RPMI7951 (cell line): ENCODE measurements at places on chromosomes 3 and 15. TPM values are rescaled to one million over a fixed set of nuclear protein-coding genes. Genes with fewer than 3 reads are reported as not detected.

BTLA gene
- 0.10 TPM in 1 of 2 replicates, not detected in the other for total RNA-seq

KBTBD13 gene
- not detected in 2 replicates for total RNA-seq

GRCh38 chr3:81929697-81930096 lies 168.3 kb upstream of the GBE1 start:
- DNase-seq: no peak

- no peak for DNase-seq
Measured at GRCh38 chr3:97817965-97818364, 3.8 kb upstream of the CRYBG3 start.

DNA sequence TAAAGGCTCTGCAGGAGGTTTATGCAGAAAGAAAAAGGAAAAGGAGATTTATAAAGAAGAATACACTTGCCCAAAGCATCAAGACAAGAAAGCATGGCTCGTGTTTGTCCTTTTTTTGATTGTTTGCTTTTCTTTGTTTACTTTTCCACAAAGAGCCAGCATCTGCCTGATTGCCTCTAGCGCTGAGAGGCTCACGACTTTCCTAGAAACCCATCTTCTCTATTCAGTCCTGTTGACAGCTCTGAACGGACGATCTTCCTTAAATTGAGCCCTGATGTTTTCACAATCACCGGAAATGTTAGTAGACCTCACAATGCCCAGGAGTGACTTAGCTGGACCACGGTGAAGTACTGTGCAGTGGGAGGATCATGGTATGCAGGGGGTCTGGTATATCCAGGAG lies 12.4 kb downstream of the GP5 start:
- DNase-seq: no peak

DNA sequence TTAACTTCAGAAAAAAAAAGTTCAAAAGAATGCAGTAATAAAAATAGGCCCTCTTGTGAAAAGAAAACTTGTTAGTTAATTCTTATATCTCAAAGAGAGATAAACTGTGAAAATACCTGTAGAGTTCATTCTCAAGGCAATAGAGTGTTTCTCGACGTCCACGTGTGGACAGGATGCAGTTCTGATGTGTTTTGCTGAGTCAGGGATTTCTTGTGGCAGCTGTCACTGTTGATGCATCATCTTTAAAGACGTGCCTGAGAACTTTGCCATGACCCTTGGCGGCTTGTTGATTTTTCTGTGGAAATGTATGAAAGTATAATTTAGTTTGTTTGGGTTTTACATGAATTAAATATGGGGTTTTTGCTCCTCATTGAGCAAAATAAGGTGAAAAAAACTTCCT lies 702.2 kb downstream of the NLGN1 start:
- DNase-seq: peak; percentile 3

DUOXA2 gene
- total RNA-seq: not detected in 2 replicates

TTLL13 gene
- total RNA-seq: not detected in 2 replicates

GRCh38 chr3:100634493-100635272 lies 25.3 kb downstream of the ADGRG7 start:
- DNase-seq: peak; percentile 79

GRCh38 chr3:59408047-59408624 lies 358.3 kb upstream of the CFAP20DC start:
- no peak for DNase-seq

DNA sequence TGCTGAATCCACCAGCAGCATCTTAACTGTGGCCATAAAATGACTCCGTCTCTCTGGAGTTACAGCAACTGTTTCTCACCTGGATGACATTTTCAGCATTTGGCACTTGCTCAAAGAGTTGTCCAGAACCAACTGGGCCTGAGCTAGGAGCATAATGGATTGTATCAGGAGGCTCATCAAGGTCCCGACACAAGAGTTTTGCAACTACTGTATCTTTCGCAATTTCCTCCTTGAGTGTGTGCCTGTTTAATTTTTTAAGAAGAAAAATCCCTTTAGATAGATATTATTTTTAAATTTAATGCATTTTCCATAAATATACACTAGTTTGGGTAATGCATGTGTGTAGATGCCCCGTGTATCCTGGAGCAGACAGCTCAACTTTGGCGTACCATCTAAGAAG lies 44.3 kb upstream of the C3orf49 start:
- no peak for DNase-seq

DNA sequence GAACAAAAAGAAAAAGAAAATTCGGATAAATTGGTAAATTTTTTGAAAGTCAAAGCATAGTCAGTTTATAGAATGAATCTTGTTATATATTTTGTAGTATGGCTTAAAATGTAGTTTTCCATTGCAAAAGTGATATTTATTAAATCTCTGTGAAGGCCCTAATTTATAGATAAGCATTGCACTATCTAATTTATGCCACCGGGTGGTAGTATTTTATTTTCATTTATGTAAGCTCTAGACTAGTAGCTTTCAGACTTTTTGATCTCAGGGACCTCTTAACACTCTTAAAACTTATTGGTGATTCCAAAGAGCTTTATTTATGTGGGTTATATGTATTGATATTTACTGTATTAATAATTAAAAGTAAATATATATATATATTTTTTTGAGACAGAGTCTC lies 133.9 kb upstream of the LRRFIP2 start:
- peak; percentile 25 for DNase-seq

- DNase-seq: peak; percentile 55
Measured at GRCh38 chr3:151856118-151856517, 17.3 kb upstream of the SUCNR1 start.

DNA sequence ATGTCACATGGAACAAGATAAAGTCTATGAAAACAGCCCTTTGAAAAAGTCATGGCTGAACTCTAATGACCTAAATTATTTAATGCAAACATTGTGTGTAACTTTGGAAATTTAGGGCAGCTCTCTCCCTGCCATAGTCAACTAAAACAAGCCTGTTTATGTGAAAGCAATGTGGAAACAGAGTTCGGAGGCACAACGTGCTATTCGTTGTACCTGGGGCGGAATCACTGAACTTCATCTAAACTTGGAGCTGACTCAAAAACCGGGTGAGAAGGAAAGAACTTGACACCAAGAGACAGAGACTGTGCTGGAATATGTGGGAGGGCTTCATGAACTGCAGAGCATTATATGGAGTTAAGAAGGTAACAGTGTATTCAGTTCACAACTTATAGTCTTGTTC lies 764.9 kb upstream of the GOLIM4 start:
- DNase-seq: no peak

GRCh38 chr3:19967812-19968211 lies 20.9 kb downstream of the RAB5A start:
- no peak for DNase-seq

DNA sequence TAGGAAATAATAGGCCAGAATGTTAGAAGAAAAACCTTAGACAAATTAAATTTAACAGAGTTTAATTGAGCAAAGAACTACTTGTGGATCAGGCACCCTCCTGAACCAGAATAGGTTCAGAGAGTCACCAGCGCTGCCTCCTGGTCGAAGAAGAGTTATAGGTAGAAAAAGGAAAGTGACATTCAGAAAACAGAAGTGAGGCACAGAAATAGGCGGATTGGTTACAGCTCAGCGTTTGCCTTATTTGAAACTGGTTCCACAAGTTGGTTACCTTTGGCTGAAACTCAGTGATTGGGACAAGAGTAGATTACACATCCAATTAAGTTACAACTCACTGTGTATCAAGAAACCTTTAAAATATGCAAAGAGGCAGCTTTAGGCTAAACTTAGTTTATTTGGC lies 4.4 kb downstream of the AADAC start:
- DNase-seq: no peak

- DNase-seq: no peak
Measured at GRCh38 chr3:73827725-73828211, 203.0 kb upstream of the PDZRN3 start.

CSPG5 gene
- total RNA-seq: 0.48 and 1.9 TPM in 2 replicates

- no peak for DNase-seq
Measured at GRCh38 chr3:177375316-177375715, 178.0 kb upstream of the TBL1XR1 start.

ITGB5 gene
- 287 and 363 TPM in 2 replicates for total RNA-seq

IMPG2 gene
- total RNA-seq: under 0.01 TPM in 2 replicates

GRCh38 chr3:84925571-84925970 lies 33.2 kb upstream of the CADM2 start:
- DNase-seq: no peak

BSN gene
- total RNA-seq: under 0.01 and 0.10 TPM in 2 replicates

SENP8 gene
- 2.6 and 3.3 TPM in 2 replicates for total RNA-seq

DNA sequence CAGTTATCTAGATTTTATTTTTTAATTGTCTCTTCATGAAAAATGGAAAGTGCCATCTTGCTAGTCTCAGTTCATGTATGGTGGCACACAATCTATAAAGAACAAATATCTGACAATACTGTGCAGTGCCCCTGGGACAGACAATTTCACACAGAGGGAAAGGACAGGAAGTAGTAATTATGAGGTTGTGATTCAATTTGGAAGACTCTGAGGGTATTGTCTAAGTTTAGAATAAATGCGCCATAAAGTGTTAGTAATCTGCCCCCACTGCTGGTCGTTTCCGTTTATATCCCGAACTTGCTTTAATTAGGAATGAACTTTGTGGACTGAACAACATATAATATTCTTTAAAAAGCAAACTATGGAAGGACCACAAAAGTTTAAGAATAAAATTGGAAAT lies 196.4 kb upstream of the SLC24A5 start:
- DNase-seq: no peak

NRG4 gene
- not detected in 2 replicates for total RNA-seq

DNA sequence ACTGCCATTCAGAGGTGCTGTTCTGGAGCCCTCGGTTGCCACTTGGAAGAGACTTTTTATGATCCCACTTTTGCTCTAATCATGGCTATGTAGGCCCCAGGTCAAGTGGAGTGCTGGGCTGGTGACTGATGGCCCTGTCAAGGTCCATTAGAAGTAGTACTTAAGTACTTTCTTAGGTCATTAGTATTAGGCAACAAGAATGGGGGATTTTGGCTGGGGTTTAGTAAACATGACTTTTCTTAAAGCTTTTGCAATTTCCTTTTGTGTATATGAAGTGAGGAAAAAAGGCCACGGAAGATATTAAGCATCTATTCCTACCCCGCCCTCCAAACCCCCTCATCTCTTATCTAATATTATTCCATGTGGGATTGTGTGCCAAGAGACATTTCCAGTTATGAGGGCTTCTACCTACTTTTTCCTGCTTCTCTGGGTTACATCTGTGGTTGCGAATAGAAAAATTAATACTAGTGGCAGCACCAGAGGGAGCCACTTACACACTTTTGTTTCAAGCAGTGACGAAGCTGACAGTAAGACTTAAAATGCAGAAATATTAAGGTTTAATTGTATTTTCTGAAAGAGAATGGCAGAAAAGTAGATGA lies 13.9 kb downstream of the NLGN1 start:
- DNase-seq: no peak

DNA sequence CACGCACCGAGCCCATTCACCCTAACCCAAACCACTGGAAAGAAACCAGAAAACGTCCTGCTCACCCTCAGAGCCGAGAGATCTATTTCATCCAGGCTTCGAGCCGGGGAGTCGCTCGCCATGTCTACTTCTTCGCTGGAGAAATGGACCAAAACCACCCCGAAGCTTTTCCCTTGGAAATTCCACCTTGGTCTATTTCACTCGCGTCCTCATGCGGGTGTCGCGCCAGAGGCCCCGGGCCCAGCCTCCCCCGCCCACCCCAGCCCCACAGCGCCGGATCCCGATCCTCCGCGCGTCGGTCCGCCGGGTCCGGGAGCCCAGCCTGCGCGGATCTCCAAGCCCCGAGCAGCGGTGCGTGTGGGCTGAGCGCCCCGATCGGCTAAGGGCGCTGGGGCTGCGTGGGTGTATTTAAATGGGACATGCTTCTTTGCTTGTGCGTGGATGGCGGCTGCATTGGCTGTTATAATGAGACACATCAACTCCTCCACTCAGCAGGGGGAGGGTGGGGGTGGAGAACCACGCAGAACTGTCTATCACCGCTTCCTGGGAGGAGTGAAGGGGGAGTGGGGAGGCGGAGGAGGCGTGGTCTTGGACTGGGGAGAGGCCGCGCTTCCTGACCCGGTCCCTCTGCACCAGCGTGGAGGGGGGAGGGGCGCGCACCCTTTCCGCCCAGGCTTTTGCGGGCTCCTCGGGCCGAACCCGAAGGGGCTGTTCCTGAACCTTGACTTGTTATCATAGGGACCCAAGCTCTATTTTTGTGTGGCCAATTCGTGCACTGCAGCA lies at the start of gene TNIK:
Gene TNIK (minus strand): TSS at position 464 of the 783 bp plus-strand sequence. CDS start 342 bp downstream, at position 122.
- DNase-seq: peak; percentile 92

GRCh38 chr3:24680214-24680967 lies 185.7 kb upstream of the THRB start:
- DNase-seq: peak; percentile 56

IGSF11 gene
- 0.39 TPM in 1 of 2 replicates, not detected in the other for total RNA-seq

DNA sequence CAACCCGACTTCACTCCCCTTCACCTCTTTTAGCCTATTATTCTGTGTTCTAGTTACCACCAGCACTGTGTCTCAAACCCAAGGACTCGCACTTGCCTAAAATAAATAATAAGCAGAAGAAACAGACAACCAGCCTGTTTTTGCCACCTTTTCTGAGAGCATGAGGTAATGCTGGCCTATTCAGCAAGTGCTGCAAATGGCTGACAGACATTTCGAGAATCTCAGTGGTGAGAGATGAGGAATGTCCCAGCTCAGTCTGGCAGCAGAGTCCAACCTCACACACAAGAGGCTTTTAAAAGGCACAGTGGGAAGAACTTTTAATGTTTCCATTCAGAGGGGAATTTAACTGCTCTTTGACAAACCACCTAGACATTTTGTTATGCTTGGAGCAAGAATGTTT lies 143.3 kb upstream of the GMNC start:
- no peak for DNase-seq

DNA sequence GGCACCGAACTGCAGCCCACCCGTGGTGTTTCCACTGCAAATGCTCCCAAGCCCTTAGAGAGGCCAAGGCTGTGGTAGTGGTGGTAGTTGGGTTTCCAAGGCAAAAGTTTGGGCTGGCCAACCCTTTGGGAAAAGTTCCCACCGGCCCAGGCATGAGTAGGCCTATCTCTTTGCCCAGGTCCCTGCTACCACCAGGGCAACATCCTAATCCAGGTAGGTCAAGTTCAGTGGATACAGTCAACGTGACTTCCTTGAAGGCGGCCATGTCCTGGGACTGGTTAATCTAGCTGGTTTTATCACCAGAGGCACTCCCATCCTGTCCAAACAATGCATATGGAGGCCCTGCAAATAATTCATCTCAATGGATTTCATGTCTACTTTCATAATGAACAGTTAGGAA lies 1.6 kb upstream of the ONECUT1 start:
- no peak for DNase-seq

PLA2G4E gene
- total RNA-seq: not detected in 2 replicates

GRCh38 chr3:116492379-116492778 lies 47.1 kb upstream of the LSAMP start:
- DNase-seq: no peak

- DNase-seq: no peak
Measured at GRCh38 chr15:43489191-43489590, 3.8 kb downstream of the TP53BP1 start.

DNA sequence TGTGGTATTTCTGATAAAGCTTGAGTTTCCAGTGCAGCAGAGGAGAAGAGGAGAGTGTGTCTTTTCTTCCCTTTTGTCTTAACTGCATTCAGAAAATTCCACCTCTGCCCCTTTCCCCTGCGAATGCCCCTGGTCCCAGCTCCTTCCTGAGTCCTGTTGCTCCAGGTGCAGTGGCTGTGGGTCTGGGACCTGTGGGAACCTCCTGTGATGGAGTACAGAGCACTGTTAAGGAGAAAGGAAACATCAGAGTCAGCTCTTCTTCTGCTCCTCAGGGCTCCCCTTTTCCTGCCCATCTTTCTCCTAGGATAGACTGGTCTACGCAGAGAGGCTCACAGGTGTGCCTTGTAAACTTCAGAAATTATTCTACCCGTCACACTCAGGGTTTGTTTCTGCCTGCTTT lies 165.8 kb upstream of the ROPN1 start:
- no peak for DNase-seq
